ENCODE measurements at places on chromosomes 11 and 22.

- DNase-seq = no peak
- H3K27ac ChIP-seq = peak overlapping the region; percentile 65
- peak overlapping the region; percentile 89 for H3K4me3 ChIP-seq
- H3K36me3 ChIP-seq = peaks cover 6% of the 10 kb centered on the region
These were observed 104.3 kb downstream of the MRTFA start for GRCh38 chr22:40531951-40532900.

GRCh38 chr11:2363577-2364370 is 13.3 kb upstream of the CD81 start:
- no peaks in the 10 kb centered on the region for H3K27me3 ChIP-seq
- no peaks in the 10 kb centered on the region for H3K4me1 ChIP-seq
- no peak overlapping the region for H3K27ac ChIP-seq
- no peaks in the 10 kb centered on the region for H3K36me3 ChIP-seq
- no peak for DNase-seq

- H3K4me3 ChIP-seq = peak within 1 kb of the TSS; percentile 89
- H3K4me1 ChIP-seq = peaks cover 50% of the 10 kb centered on the region
- peak within 1 kb of the TSS; percentile 95 for H3K27ac ChIP-seq
- peaks cover 14% of the 10 kb centered on the region for H3K27me3 ChIP-seq
- DNase-seq = no peak
These were observed at the start of gene NLRP6 for GRCh38 chr11:278001-278951. NLRP6 (plus strand) TSS chr11:278407; CDS start chr11:278570, 163 bp downstream.

DNA sequence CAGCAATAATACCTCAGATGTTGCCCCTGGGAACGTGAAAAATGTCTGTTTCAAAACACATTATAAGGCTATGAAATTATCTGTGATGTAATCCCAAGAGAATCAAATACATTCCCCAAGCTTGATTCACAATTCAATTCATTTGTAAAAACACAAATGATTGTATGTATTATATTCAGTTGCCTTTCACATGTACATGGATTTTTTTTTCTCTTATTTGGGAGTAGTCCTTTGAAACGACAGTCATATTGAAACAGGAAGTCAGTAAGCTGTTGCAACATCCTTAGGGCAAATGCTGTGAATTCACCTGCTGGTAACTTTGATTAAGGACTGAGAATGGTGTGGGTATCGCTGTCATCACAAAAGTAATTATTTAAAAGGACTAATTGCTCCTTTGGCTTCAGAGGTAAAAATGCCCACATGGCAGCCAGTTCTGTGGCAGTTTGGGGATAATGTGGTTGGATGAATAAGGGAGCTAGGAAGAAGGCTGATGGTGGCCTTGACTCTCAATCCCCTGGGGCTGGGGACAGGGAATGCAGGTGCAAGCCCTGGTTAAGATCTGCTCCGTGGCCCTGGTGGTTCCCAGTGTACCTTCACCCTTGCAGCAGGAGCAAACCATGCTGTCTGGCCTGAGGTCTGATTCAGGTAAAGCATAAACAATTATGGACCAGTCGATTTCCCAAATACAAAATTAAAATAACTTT is 13.2 kb downstream of the EHF start:
- no peak overlapping the region for H3K4me3 ChIP-seq
- H3K36me3 ChIP-seq = no peaks in the 10 kb centered on the region
- H3K27me3 ChIP-seq = peaks cover 31% of the 10 kb centered on the region
- H3K27ac ChIP-seq = no peak overlapping the region

GRCh38 chr11:30346068-30346688 is 23.3 kb downstream of the ARL14EP start:
- peaks cover 2% of the 10 kb centered on the region for H3K4me1 ChIP-seq
- H3K27ac ChIP-seq = no peak overlapping the region
- H3K4me3 ChIP-seq = no peak overlapping the region
- DNase-seq = no peak

- no peaks in the 10 kb centered on the region for H3K36me3 ChIP-seq
- H3K27me3 ChIP-seq = no peaks in the 10 kb centered on the region
- DNase-seq = no peak
- no peaks in the 10 kb centered on the region for H3K4me1 ChIP-seq
These were observed 16.6 kb downstream of the YPEL1 start for GRCh38 chr22:21719024-21719423.

DNA sequence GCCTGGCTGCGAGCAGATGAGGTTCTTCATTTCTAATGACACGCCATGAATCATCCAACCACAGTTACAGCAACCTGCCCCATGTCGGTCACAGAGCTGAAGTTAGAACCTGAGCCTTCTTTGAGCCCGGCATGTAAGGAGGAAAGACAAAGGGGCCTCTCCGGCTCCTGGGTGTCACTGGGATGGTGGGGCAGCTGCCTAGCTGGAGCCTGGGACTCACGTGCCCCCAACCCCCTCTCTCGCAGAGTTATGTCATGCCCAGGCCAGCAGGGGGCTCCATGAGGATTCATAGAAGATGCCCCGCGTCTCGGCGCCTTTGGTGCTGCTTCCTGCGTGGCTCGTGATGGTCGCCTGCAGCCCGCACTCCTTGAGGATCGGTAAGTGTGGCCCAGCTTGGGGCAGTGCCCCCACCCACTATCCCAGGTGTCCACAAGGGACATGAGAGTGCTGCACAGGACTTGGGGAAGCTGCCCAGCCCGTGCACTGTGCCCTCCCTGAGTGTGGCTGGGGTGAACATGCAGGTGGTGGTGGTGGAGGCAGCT is 148.5 kb downstream of the GRIK4 start:
- peak; percentile 38 for DNase-seq
- H3K4me3 ChIP-seq = no peak overlapping the region
- H3K27ac ChIP-seq = no peak overlapping the region
- no peaks in the 10 kb centered on the region for H3K4me1 ChIP-seq
- H3K36me3 ChIP-seq = no peaks in the 10 kb centered on the region

DNA sequence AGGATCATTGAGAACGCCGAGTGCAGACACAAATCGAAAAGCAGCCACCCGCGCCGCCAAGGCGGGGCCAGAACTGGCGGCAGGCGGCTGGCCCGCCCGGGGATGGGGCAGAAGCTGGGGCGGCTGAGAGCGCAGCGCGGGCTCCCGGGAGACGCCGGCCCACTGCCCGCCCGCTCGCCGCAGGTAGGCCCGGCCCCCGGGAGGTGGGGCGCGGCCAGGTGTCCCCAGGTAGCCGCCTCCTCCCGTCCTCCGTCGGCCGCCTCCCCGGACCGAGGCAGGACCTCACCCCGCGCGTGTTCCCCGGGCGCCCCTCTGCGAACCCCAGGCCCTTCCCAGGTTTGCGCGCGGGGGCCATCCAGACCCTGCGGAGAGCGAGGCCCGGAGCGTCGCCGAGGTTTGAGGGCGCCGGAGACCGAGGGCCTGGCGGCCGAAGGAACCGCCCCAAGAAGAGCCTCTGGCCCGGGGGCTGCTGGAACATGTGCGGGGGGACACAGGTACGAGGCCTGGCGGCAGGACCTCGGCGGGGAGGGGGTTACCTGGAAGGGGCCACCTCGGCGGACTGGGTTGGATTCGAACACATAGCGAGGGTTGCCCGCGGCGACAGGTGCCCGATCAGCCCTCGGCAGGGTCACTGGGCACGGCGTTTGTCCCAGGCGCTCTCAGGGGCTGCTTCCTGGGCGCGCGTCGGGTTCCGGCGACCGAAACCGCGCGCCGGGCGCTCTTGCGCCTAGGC is at the start of gene PRRG4:
Gene PRRG4 (plus strand): TSS at position 248 of the 733 bp plus-strand sequence. CDS start 603 bp downstream, outside the sequence.
- H3K36me3 ChIP-seq = no peaks in the 10 kb centered on the region
- peak within 1 kb of the TSS; percentile 80 for H3K4me3 ChIP-seq
- H3K27me3 ChIP-seq = peaks cover 41% of the 10 kb centered on the region
- peak within 1 kb of the TSS; percentile 77 for H3K27ac ChIP-seq

DNA sequence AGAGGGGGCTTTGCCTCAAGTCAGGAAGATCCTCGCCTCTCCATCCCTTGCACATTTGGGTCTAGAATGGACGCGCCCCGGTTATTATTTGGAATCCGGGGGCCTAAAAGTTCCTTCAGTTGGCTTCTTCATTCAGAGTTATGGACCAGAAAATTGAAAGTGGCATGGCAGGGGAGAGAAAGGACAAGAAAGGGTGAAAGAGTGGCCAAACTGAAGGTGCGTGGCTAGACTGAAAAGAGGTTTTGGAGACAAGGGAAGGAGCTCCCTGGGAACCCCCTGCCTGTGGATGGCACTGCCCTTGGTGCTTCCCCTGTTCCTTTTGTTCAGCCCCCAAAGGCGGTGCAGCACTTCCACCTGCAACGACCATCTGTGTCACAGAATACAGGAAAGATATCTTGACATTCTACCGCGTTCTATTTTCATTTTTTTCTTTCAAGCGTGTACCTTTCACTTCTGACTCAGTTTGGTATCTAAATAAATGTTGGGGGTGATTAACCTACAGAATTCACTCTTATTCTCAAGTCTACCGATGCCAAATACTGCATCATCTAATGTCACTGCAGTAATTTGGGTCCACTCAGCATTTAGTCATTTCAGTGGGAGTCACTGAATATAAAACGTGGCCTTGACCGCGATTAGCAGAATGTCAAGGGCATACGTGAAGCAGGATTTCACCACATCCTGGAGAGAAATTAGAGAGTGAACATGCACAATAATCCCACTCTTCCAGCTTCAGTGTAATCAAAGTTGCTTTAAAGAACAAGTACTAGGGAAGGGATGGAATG is 88.1 kb upstream of the ARHGAP32 start:
- no peak overlapping the region for H3K27ac ChIP-seq
- peaks cover 13% of the 10 kb centered on the region for H3K27me3 ChIP-seq
- H3K4me3 ChIP-seq = peak overlapping the region; percentile 54
- no peaks in the 10 kb centered on the region for H3K36me3 ChIP-seq

- no peaks in the 10 kb centered on the region for H3K27me3 ChIP-seq
- no peak for DNase-seq
These were observed 11.0 kb downstream of the PTPRJ start for GRCh38 chr11:47991266-47991830.

- DNase-seq = no peak
- H3K27ac ChIP-seq = no peak overlapping the region
- H3K27me3 ChIP-seq = peaks cover 4% of the 10 kb centered on the region
- no peaks in the 10 kb centered on the region for H3K4me1 ChIP-seq
- H3K4me3 ChIP-seq = no peak overlapping the region
These were observed 15.7 kb upstream of the MYEOV start for GRCh38 chr11:69278091-69278867.

- no peak for DNase-seq
- H3K27me3 ChIP-seq = no peaks in the 10 kb centered on the region
- no peaks in the 10 kb centered on the region for H3K4me1 ChIP-seq
- no peak overlapping the region for H3K27ac ChIP-seq
- H3K36me3 ChIP-seq = no peaks in the 10 kb centered on the region
These were observed 415.9 kb upstream of the CADM1 start for GRCh38 chr11:115920092-115920461.

DNA sequence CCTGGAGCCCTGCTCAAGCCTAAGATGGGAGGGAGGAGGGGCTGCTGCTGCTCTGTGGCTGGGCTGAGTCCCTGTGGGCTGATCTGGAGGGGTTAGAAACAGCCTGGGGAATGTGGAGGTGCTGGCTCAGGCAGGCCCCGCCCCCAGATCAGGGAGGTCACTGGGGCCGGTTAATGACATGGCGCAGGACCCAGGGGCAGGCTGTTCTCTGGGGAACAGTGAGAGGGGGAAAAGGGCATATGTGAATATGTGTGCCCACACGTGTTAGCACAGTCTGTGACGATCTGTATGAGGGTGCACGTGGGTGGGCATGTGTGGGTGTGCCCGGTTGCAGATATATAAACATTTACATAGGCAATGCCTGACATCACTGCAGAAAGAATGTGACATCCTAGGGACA is 143.5 kb downstream of the MIAT start:
- no peaks in the 10 kb centered on the region for H3K4me1 ChIP-seq
- H3K36me3 ChIP-seq = no peaks in the 10 kb centered on the region
- DNase-seq = no peak
- no peak overlapping the region for H3K27ac ChIP-seq
- peaks cover 3% of the 10 kb centered on the region for H3K27me3 ChIP-seq
- no peak overlapping the region for H3K4me3 ChIP-seq

- H3K4me3 ChIP-seq = no peak overlapping the region
- H3K27ac ChIP-seq = no peak overlapping the region
- peaks cover 9% of the 10 kb centered on the region for H3K27me3 ChIP-seq
- H3K36me3 ChIP-seq = no peaks in the 10 kb centered on the region
These were observed 84.8 kb upstream of the HTATIP2 start for GRCh38 chr11:20278727-20279126.

GRCh38 chr11:134120143-134120850 is 51.4 kb downstream of the JAM3 start:
- DNase-seq = no peak
- no peak overlapping the region for H3K4me3 ChIP-seq
- H3K27ac ChIP-seq = no peak overlapping the region
- H3K4me1 ChIP-seq = peaks cover 11% of the 10 kb centered on the region

DNA sequence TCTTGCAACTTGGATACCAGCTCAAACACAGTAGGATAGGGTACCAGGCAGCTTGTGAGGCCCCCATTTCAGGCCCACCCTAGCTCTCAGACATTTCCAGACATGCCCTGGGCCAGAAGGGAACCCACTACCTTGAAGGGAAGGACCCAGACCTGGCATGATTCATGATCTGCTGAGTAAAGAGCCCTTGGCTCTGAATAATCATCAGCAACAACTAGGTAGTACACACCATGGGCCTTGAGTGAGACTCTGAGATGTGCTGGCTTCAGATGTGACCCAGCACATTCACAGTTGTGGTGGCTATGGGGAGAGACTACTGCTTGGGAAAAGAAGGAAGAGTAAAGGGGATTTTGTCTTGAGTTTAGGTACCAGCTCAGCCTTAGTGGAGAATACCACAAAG is 23.6 kb downstream of the JRKL start:
- H3K36me3 ChIP-seq = no peaks in the 10 kb centered on the region
- no peak overlapping the region for H3K4me3 ChIP-seq
- DNase-seq = no peak
- H3K27me3 ChIP-seq = peaks cover 12% of the 10 kb centered on the region

- H3K4me1 ChIP-seq = no peaks in the 10 kb centered on the region
- no peaks in the 10 kb centered on the region for H3K27me3 ChIP-seq
- no peak overlapping the region for H3K27ac ChIP-seq
These were observed 224.5 kb upstream of the DDI1 start for GRCh38 chr11:103811870-103812455.
